ENCODE measurements at places on chromosomes 13 and 19. TPM values are rescaled to one million over a fixed set of nuclear protein-coding genes. Genes with fewer than 3 reads are reported as not detected.

The RNASEH2A gene
- 39.3 TPM for total RNA-seq

The NMRK2 gene
- not detected for total RNA-seq

The ZAR1L gene
- total RNA-seq = not detected

The NLRP5 gene
- total RNA-seq = not detected

The ADGRE2 gene
- total RNA-seq = 0.73 TPM

The CTU1 gene
- 10.0 TPM for total RNA-seq

The ZNF865 gene
- 14.2 TPM for total RNA-seq

The UBE2L5 gene
- 0.17 TPM for total RNA-seq

The CD70 gene
- total RNA-seq = 12.9 TPM

The CLDND2 gene
- 3.1 TPM for total RNA-seq

The SIGLEC8 gene
- total RNA-seq = not detected

The TMEM238 gene
- 29.8 TPM for total RNA-seq

The NLRP4 gene
- not detected for total RNA-seq

The KL gene
- 0.25 TPM for total RNA-seq

The CYP4F8 gene
- not detected for total RNA-seq

The TRPC4 gene
- not detected for total RNA-seq

The ZNF610 gene
- 2.8 TPM for total RNA-seq

The EBI3 gene
- total RNA-seq = 0.27 TPM

The ZNF729 gene
- total RNA-seq = not detected

The SLC46A3 gene
- total RNA-seq = 15.2 TPM

The CACNG7 gene
- total RNA-seq = not detected

The AP1M2 gene
- not detected for total RNA-seq

The ZNF616 gene
- total RNA-seq = 8.3 TPM

The C19orf85 gene
- total RNA-seq = not detected

The MBD3L3 gene
- not detected for total RNA-seq

The RGS9BP gene
- total RNA-seq = 0.35 TPM

The TRMT1 gene
- 58.3 TPM for total RNA-seq

The SMIM44 gene
- not detected for total RNA-seq

The ZNF763 gene
- total RNA-seq = 2.1 TPM

The SMAD9 gene
- total RNA-seq = not detected

The TUBA3C gene
- not detected for total RNA-seq

The PCP2 gene
- 1.2 TPM for total RNA-seq

The MAST1 gene
- 0.35 TPM for total RNA-seq
